ENCODE measurements at places on chromosomes 2 and 18. TPM values are rescaled to one million over a fixed set of nuclear protein-coding genes. Genes with fewer than 3 reads are reported as not detected.

GRCh38 chr2:154452906-154453493 is 245.5 kb upstream of the KCNJ3 start:
- H3K4me3 ChIP-seq = no peak overlapping the region
- no peaks in the 10 kb centered on the region for H3K27me3 ChIP-seq
- no peak overlapping the region for H3K27ac ChIP-seq
- H3K36me3 ChIP-seq = no peaks in the 10 kb centered on the region
- no peak for DNase-seq
- no peaks in the 10 kb centered on the region for H3K4me1 ChIP-seq

GRCh38 chr2:160052531-160052930 is 9.9 kb downstream of the PLA2R1 start:
- H3K27ac ChIP-seq = no peak overlapping the region
- H3K36me3 ChIP-seq = no peaks in the 10 kb centered on the region
- no peaks in the 10 kb centered on the region for H3K4me1 ChIP-seq

GRCh38 chr2:100013892-100014677 is 128.3 kb downstream of the AFF3 start:
- no peaks in the 10 kb centered on the region for H3K36me3 ChIP-seq
- no peaks in the 10 kb centered on the region for H3K4me1 ChIP-seq
- no peaks in the 10 kb centered on the region for H3K27me3 ChIP-seq
- no peak overlapping the region for H3K4me3 ChIP-seq
- no peak overlapping the region for H3K27ac ChIP-seq

- no peaks in the 10 kb centered on the region for H3K27me3 ChIP-seq
- H3K36me3 ChIP-seq = no peaks in the 10 kb centered on the region
Measured at GRCh38 chr2:166282154-166282553, 93.6 kb downstream of the SCN9A start.

DNA sequence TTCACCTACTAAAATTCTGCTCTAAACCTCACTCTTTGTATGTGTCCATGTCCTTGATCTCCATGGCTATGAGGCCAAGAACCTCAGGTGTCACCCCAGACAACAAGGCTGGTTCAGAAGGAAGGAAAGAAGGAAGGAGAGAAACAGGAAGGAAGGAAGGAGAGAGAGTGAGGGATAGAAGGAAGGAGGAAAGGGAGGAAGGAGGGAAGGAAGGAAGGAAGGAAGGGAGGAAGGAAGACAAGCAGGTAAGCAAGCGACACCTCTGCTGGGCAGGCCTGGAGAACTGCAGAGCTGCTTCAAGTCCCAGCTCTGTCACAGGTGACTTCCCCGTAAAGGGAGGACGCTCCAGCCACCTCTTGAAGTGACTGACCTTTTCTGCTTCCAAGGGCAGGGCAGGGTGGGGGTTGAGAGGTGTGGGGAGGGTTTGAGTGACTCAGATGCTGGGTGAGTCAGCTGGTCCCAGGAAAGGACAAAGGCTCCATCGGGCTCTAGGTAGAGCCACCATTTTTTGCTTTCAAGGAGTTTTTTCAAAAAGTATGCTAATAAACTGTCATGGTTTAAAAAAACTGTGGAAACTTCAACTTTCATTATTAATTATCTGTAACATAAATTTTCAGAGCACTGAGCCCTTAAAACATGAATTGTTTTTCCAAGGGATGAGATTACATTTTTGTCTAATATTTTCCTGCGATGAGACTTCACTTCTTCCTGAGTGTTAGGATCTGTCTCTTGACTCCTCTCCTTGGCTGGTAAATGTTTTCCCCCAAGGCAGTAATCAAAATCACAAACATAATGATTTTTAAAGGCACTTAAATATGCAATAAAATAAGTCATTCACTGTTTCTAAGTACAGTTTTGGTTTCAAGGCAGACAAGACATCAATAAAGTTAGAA is 90.1 kb upstream of the L3MBTL4 start:
- no peak for DNase-seq
- no peaks in the 10 kb centered on the region for H3K4me1 ChIP-seq
- no peaks in the 10 kb centered on the region for H3K36me3 ChIP-seq
- H3K27ac ChIP-seq = no peak overlapping the region
- H3K4me3 ChIP-seq = no peak overlapping the region

GRCh38 chr18:32308493-32309120 is 118.8 kb downstream of the MEP1B start:
- H3K4me3 ChIP-seq = no peak overlapping the region
- peaks cover 5% of the 10 kb centered on the region for H3K4me1 ChIP-seq
- no peaks in the 10 kb centered on the region for H3K27me3 ChIP-seq

DNA sequence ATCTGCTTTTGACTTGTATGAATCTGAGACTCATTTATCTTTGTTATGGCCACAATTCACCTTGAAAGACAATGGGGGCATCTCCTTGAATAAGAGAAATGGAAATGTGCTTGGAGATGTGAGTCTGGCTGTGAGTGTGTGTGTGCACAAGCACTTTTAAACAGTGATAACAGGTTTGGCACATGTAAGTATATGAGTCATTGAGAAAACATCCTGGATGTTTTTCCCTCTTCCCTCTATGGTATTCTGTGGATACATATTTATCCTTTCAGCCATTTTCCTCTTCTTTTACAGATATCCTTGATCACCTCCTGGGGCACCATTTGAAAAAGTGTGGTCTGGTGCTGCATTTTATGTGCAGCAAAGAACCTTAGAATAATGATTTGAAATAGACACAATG is 317.3 kb upstream of the THUMPD2 start:
- no peak overlapping the region for H3K4me3 ChIP-seq
- no peak for DNase-seq
- no peaks in the 10 kb centered on the region for H3K27me3 ChIP-seq
- no peaks in the 10 kb centered on the region for H3K36me3 ChIP-seq

GRCh38 chr2:3233877-3234276 is 143.7 kb downstream of the EIPR1 start:
- no peak overlapping the region for H3K27ac ChIP-seq
- H3K27me3 ChIP-seq = no peaks in the 10 kb centered on the region
- no peaks in the 10 kb centered on the region for H3K36me3 ChIP-seq
- DNase-seq = no peak
- no peak overlapping the region for H3K4me3 ChIP-seq
- no peaks in the 10 kb centered on the region for H3K4me1 ChIP-seq

GRCh38 chr2:174600349-174600748 is 2.7 kb upstream of the WIPF1 start:
- no peaks in the 10 kb centered on the region for H3K36me3 ChIP-seq
- H3K27ac ChIP-seq = no peak overlapping the region
- no peaks in the 10 kb centered on the region for H3K27me3 ChIP-seq

DNA sequence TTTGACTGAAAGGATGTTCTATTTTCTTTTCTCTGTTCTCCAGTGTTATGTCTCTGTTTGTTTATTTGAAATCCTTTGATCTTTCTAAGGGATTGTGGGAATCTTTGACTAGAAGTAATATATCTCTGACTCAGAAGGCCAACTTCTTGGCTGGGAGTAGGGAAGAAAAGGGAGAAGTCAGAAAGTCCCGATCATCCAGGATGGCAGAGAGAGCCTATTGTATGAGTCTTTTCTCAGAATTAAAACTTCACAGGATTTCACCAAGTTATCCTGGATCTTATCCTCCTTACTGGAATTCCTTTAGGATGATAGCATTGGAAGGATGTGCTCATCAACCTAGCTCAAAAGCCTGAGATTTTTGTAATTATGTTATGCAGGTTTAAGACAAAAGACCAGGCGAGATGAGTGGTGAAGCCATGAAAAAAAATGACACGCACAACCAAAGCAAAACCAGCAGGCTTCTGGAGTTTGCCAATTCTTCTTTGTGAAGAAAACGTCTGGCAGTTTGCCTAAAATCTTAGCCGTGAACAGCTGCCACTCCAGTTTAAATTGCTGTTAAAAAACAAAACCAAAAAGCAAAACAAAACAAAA is 383.6 kb upstream of the SMIM21 start:
- no peak overlapping the region for H3K4me3 ChIP-seq
- no peak for DNase-seq
- H3K36me3 ChIP-seq = no peaks in the 10 kb centered on the region
- no peaks in the 10 kb centered on the region for H3K4me1 ChIP-seq

DNA sequence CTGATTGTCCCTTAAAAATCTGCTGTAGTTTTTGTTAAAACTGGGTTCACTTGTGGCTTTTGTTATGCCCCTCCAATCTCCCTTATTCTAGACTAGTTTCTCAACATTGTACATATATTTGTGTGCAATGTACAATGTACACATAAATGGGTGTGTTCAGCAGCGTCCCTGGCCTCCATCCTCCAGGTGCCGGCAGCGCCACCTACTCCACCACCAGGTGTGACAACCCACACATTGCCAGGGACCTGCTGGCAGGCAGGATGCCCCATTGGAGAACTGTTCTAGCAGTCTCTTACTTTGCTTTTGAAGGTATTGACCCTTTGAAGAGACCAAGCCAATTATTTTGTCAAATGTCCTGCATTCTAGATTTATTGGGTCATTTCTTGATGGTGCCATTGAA is 75.4 kb downstream of the SH3RF3 start:
- no peaks in the 10 kb centered on the region for H3K4me1 ChIP-seq
- no peaks in the 10 kb centered on the region for H3K36me3 ChIP-seq
- DNase-seq = no peak
- no peaks in the 10 kb centered on the region for H3K27me3 ChIP-seq
- no peak overlapping the region for H3K27ac ChIP-seq

DNA sequence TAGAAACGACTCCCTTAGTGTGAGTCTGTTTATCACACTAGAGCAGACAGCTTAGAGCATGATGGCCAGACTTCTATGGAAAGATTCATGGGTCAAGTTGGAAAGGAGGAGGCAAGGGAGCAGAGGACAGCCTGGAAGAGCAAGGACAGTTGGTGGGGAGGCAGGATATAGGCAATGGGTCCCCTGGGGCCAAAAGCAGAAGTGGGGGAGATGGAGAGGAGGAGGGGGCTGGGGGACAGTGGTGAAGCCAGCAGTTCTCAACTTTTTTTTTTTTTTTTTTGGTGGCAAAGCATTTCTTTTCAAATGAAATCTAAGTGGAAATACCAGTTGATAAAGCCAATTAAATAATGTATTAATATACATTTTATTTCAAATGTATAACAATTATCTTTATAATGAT is 197.9 kb downstream of the HRH4 start:
- H3K4me3 ChIP-seq = no peak overlapping the region
- H3K27ac ChIP-seq = no peak overlapping the region
- no peak for DNase-seq
- no peaks in the 10 kb centered on the region for H3K27me3 ChIP-seq

DNA sequence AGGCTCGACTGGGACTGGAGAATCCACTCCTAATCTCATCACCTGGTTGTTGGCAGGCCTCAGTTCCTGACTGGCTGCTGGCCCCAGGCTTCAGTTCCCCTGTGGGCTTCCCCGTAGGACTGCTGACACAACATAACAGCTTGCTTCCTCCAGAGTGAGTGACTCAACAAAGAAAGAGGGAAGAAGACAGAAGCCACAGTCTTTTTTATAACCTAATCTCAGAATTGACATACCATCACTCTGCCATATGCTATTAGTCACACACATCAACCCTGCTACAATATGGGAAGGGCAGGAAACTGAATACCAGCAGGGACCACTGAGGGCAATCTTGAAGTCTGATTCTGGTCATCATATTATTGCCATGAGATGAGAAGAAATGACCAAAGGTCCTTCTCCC is 76.8 kb upstream of the SLC14A2 start:
- no peak overlapping the region for H3K27ac ChIP-seq
- H3K36me3 ChIP-seq = no peaks in the 10 kb centered on the region
- H3K27me3 ChIP-seq = no peaks in the 10 kb centered on the region
- no peak for DNase-seq
- no peaks in the 10 kb centered on the region for H3K4me1 ChIP-seq

DNA sequence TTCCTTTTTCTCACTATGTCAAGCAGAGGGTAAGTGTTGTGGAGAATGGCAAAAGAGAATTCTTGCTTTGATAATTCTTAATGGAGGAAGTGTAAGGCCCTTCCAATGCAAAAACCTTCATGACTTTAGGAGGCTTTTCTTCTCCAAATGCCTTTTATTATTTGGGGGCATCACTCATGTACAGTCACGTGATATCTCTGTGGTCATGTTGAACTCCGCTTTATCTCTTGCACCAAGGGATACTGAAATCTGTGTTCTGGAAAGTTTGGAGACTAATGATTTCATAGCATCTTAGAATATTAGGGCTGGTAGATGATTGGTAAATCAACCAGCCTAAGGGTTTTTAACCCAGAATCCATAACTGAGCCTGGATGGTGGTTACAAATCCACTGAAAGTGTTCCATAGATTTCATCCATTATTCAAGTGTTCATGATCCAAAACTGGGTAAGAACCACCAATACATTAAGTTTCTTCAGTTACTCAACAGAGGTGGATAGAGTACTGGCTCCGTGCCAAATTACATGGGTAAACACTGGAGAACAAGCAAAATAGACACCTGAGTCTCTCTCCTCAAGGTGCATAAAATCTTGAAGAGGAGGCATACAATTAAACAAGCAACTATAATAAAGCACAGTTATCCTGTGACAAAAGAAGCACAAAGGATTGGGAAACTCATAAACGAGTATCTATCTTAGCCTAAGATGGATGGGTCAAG is 169.6 kb upstream of the EPHA4 start:
- no peaks in the 10 kb centered on the region for H3K27me3 ChIP-seq
- no peak overlapping the region for H3K27ac ChIP-seq
- no peaks in the 10 kb centered on the region for H3K36me3 ChIP-seq
- H3K4me3 ChIP-seq = no peak overlapping the region
- no peak for DNase-seq
- no peaks in the 10 kb centered on the region for H3K4me1 ChIP-seq

GRCh38 chr2:206502729-206503128 is 59.4 kb downstream of the ADAM23 start:
- no peak overlapping the region for H3K27ac ChIP-seq
- no peaks in the 10 kb centered on the region for H3K4me1 ChIP-seq
- DNase-seq = no peak
- no peaks in the 10 kb centered on the region for H3K36me3 ChIP-seq
- H3K27me3 ChIP-seq = no peaks in the 10 kb centered on the region

Gene MTERF4
- 24.3 TPM for polyA plus RNA-seq

Gene RAB6C
- 0.17 TPM for polyA plus RNA-seq

Gene TWIST2
- polyA plus RNA-seq = 0.56 TPM

Gene LYPD1
- 4.7 TPM for polyA plus RNA-seq

Gene CSRNP3
- 3.3 TPM for polyA plus RNA-seq

Gene HOXD13
- not detected for polyA plus RNA-seq

Gene ALPG
- polyA plus RNA-seq = not detected

Gene YES1
- 12.6 TPM for polyA plus RNA-seq

Gene TEX44
- polyA plus RNA-seq = not detected

Gene PLEKHH2
- 4.3 TPM for polyA plus RNA-seq

Gene TCF23
- not detected for polyA plus RNA-seq

Gene DSG4
- not detected for polyA plus RNA-seq

Gene DNMT3A
- 6.5 TPM for polyA plus RNA-seq

Gene MC5R
- polyA plus RNA-seq = not detected

Gene ACADL
- 15.7 TPM for polyA plus RNA-seq

Gene DPY30
- 128 TPM for polyA plus RNA-seq

Gene MGAT4A
- 23.5 TPM for polyA plus RNA-seq

Data from kidney (tissue), 22 donors.